Esophagus muscularis mucosa (tissue), 4 donors: ENCODE measurements at places on chromosomes 7 and 10. TPM values are rescaled to one million over a fixed set of nuclear protein-coding genes. Genes with fewer than 3 reads are reported as not detected.

Gene LIPN
- not detected for total RNA-seq

Gene OPALIN
- not detected for total RNA-seq

Gene RNF148
- 2.8 TPM for total RNA-seq

Gene EGFR
- total RNA-seq: 97.6 TPM

Gene SUN3
- not detected for total RNA-seq

DNA sequence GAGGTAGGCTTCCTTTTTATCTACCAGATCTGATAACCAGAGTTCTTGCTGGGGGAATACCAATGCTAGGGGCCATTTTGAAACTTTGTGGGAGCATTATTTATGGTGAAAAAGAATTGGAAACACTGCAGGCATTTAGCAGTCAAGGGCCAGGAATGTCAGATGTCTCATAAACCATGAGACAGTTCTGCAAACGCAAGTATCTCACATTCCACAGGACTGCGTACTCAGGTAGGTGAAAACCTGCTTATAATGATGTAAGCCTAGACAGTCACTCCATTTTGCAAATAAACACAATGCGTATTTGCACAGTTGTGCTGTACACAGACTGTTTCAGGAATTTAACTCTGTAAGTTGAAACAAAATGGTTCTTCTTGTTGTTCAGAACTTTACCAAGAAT lies 33.9 kb downstream of the ECHDC3 start:
- no peak overlapping the region for H3K4me3 ChIP-seq
- no peak overlapping the region for H3K27ac ChIP-seq
- no peak for DNase-seq
- no peaks in the 10 kb centered on the region for H3K36me3 ChIP-seq

DNA sequence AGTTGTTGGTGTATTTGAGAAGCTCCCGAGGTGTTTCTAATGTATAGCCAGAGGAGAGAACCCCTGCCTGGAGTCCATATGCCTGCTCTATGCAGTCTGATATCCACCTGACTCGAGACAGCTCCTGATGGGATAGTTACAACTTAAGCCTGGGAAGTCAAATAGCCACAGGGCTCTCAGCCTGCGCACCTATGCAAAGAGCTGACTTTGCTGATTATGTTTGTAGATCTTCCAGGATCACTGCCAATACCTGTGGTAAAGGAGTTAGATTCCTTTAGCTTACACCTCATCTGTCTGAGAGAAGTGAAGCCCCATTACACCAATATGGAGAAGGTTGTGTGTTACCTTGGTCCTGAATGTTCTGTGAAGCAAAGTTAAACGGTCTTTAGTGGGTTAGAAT lies 1063.3 kb downstream of the NRG3 start:
- no peak overlapping the region for H3K27ac ChIP-seq
- no peaks in the 10 kb centered on the region for H3K27me3 ChIP-seq

- no peaks in the 10 kb centered on the region for H3K27me3 ChIP-seq
- peaks cover 5% of the 10 kb centered on the region for H3K4me1 ChIP-seq
- no peaks in the 10 kb centered on the region for H3K36me3 ChIP-seq
- DNase-seq: no peak
- H3K27ac ChIP-seq: no peak overlapping the region
These were observed 31.3 kb downstream of the HIBADH start for GRCh38 chr7:27631391-27631790.

DNA sequence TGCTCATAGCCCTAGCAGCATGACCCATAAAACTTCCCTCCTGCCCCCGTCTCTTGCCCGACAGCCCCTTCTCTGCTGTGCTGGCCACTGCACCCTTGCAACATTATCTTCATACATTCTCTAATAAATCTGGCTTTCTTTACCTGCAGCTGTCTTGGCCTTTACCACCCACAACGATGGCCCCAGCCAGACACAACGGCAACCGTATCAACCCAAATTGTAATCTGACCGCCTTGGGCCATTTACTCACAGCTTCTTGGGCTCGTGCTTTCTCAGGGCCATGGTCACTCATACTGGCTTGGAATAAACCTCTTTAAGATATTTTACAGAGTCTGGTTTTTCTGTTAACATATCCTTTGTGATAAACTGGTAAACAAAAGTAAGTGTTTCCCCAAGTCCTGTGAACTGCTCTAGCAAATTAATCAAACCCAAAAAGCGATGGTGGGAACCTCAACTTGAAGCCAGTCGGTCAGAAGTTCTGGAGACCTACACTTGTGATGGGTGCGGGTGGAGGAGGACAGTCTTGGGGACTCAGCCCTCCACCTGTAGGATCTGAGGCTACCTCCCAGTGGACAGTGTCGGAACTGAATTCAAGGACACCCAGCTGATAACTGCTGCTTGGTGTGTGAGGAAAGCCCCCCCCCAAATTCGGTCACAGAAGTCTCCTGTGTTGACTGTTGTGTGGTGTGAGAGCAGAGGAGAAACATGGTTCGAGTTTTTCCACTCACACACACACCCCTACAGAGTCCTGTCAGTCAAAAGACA lies 87.6 kb upstream of the ATP6V0A4 start:
- no peaks in the 10 kb centered on the region for H3K27me3 ChIP-seq
- H3K4me3 ChIP-seq: no peak overlapping the region
- DNase-seq: no peak
- H3K36me3 ChIP-seq: no peaks in the 10 kb centered on the region
- H3K4me1 ChIP-seq: peaks cover 10% of the 10 kb centered on the region
- no peak overlapping the region for H3K27ac ChIP-seq

DNA sequence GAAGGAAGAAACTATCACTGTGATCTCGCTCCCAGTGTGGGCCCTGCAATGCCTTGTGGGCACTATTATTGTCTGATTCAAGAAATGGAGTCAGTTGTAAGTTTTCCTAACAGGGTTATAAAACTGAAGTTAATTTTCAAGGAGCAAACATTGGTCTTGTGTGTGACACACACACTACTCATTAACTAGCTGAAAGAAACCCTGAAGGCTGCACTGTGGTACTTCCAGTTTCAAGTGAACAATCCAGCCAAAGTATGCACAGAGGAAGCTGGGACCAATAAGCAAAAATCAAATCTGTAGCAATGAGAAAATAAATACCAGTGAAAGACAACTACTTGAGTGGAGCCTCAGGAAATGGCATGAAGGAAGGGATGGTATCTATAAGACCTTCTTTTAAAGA lies 506.6 kb upstream of the POT1 start:
- no peak for DNase-seq
- no peaks in the 10 kb centered on the region for H3K27me3 ChIP-seq
- no peak overlapping the region for H3K4me3 ChIP-seq
- H3K27ac ChIP-seq: no peak overlapping the region
- H3K36me3 ChIP-seq: no peaks in the 10 kb centered on the region
- no peaks in the 10 kb centered on the region for H3K4me1 ChIP-seq
